ENCODE measurements at places on chromosomes 11 and 22.

- no peak for DNase-seq
Observed at GRCh38 chr11:78292109-78292803, 103.5 kb downstream of the USP35 start.

- DNase-seq, result peak; percentile 18
Observed at GRCh38 chr22:40714499-40715337, 35.4 kb downstream of the MCHR1 start.

DNA sequence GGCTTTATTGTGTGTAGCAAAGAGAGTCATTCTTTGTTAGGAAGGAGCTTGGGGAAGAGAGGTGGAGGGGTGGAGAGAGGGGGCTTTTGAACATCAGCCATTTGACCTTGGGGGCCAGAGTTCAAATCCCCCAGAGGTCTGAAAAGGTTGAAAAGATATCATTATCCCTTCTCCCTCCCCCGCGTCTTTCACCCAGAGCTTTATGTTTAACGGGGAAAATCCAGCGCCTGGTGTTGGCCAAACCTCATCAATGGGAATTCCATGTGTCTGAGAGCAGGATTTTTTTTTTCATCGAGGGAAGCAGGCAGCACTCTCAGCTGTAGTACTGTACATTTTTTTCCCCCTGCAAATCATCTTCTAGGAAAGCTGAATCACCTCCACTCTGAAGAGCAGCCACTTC is 122.4 kb upstream of the HSD17B12 start:
- no peak for DNase-seq

- DNase-seq, result no peak
Observed at GRCh38 chr11:11769362-11769761, 72.4 kb upstream of the USP47 start.

DNA sequence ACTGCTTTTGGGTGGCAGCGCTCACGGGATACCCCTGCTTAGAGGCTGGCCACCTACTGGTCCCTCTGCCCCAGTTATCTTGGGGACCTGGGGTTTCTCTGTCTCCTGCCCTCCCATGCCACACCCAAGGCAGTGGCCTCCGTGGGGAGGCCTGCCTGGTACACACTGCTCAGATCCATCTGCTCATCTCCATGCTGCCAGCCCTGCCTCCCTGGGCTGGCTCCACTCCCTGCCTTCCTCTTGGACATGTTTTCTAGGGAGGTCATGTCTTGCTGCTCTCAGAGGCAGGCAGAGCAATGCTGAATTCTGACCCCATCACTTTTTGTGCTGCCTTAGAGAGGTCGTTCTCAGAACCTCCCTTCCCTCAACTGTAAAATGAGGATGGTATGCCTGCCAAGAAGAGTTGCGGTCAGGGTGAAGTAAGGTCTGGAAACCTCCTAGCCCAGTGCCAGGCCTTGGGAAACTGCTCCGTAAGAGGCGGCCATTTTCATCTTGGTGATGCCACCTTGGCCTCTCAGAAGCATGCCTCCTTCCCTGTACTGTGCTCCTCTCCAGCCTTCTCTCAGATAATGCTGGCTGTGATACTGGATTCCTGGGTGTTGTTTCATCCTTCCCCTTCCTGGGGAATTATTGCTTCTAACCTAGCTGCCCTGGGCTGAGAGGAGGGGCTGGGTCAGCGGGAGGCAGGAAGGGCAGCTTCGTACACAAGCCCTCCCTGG is 186.4 kb upstream of the ZBED5 start:
- DNase-seq, result no peak

DNA sequence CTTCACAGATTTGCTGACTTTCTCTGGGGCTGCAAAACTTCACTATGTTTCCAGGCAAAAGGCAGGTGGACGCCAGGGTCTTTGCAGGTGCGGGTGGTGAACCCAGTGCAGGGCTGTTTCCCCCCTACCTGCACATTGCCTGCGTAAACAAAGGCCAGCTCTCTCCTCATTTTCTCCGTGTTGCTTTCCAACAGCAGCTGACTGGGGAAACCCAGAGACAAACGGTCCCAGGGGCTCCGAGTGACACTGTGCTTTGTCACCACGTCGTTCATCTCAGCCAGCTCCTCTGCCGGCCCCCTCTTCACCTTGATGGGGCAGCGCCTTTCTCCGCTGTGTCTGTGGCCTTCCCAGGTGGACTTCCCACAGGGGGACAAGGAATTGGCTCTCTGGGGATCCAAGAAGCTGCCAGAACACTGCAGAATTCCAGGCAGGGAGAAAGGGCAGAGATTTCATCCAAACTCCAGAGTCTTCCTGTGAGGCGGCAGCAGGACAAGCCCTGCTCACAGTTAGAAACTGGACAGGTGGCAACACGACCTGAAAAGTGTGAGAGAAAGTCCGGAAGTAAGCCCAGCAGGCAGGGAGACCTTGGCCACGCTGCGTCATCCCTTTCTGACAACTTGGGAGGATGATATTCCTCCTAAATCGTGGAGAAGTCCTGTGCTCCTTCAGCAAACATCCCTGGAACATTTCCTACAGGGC is 1493.7 kb downstream of the TBC1D22A start:
- DNase-seq, result no peak

- DNase-seq, result no peak
Observed at GRCh38 chr11:132579634-132580327, 952.5 kb downstream of the OPCML start.
